Dermis blood vessel endothelial cell (primary cell): ENCODE measurements at places on chromosomes 12 and 14. TPM values are rescaled to one million over a fixed set of nuclear protein-coding genes. Genes with fewer than 3 reads are reported as not detected.

DNA sequence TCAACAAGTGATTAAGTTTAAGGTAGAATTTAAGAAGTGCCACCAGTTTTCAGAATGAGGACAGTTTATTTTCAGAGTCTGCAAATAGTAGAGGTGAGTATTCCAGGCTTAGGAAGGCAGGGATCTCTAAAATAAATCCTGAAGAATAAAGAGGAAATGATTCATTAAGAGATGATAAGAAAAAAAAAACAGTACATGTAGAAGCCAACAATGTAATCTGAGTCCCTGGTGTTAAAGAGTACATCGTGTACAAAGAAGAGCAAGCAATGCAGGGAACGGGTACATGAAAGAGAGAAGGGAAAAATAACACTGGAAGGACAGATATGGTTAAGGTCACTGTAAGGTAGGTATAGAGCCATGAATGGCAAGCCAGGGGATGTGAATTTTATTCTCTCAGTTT is 95.2 kb upstream of the FOXG1 start:
- DNase-seq, result no peak

- no peak for DNase-seq
Observed at GRCh38 chr12:39586816-39587215, 32.8 kb downstream of the ABCD2 start.

Gene SYCP3
- 0.05 TPM in 1 of 2 replicates, not detected in the other for total RNA-seq

Gene BCL2L2
- total RNA-seq, result 10.4 and 13.5 TPM in 2 replicates
